ENCODE measurements at places on chromosomes 7 and 10.

DNA sequence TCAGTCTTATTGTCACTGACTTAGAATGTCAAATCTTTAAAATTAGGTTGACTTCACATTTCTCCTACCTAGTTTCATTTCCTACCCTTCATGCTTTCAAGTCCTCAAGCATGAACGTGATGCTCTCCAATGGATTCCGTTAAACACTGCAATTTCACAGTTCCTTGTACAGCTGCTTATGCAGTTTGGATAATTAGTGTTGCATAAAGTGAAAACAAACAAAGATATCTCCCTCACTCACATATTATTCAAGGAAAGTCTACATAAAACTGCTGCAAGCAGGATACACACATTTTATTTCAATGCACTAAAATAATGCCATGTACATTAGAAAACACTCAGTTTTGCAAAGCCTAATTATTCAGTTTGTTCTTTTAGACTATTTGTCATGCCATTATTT lies 214.0 kb downstream of the CRPPA start:
- DNase-seq, result no peak

GRCh38 chr7:13770305-13770704 lies 219.2 kb downstream of the ETV1 start:
- DNase-seq, result no peak

DNA sequence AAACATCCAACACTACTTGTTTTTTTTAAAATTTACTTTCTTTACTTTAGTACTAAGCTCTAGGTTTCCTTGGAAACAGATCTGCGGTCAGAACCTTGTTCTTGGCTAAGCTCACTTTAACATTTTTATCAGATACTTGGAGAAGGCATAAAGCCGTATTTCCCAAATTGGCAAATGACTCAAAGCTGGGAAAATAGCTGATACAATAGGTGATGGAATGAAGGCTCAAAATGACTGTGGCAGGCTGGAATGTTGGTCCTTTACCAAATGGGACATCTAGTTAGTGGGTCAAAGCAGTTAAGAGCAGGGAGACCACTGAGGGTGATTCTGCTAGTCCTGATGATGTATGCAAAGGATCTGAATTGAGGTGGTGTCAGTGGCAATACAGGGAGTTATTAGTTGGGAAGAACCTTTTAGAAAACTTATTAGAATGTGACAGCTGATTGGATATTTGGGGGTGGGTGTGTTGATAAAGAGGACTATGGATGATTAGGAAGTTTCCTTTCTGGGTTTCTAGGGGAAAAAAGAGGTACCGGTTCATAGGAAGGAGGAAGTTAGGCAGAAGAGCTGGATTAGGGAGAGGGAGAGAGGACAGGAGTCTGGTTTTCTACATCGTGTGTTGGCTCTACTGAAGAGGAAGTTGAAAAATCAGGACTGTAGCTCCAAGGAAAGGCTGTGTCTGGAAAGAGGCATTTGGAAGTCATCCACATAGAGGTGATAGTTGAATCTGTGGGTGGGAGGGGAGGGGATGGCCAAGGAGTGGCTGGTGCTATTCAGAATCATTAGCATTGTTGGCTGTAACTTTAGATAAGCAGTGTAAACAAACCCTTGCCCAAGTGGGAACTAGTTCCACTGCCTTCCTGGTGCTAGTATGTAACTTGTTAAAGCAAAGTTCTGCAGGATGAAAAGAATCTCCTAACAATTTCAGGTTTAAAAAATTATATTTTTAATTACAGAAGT lies 13.1 kb downstream of the PLCE1 start:
- DNase-seq, result no peak

GRCh38 chr10:67849331-67850011 lies 11.5 kb upstream of the DNAJC12 start:
- peak; percentile 73 for DNase-seq

DNA sequence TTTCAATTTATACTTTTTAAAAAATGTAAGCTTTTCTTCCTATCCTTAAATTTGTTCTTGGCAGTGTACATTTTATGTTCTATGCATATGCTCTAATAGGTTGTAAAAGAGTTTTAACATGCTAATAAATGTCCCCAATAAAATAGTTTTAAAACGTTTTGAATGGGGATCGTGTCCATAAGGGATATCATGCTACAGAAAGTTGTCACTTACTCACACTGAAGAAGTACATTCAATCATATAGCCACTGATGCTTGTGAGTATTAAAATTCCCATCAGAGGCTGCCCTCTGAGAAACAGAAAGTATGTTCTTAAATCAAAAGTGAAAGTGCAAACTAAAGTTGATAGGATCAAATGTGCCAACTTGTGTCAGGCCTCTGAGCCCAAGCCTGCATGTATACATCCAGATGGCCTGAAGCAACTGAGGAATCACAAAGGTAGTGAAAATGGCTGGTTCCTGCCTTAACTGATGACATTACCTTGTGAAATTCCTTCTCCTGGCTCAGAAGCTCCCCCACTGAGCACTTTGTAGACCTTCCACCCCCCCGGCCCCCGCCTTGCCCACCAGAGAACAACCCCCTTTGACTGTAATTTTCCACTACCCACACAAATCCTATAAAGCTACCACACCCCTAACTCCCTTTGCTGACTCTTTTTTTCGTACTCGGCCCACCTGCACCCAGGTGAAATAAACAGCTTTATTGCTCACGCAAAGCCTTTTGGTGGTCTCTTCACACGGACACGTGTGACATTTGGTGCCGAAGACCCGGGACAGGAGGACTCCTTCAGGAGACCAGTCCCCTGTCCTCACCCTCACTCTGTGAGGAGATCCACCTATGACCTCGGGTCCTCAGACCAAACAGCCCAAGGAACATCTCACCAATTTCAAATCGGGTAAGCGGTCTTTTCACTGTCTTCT lies 877 bp upstream of the NOD1 start:
- DNase-seq, result no peak

DNA sequence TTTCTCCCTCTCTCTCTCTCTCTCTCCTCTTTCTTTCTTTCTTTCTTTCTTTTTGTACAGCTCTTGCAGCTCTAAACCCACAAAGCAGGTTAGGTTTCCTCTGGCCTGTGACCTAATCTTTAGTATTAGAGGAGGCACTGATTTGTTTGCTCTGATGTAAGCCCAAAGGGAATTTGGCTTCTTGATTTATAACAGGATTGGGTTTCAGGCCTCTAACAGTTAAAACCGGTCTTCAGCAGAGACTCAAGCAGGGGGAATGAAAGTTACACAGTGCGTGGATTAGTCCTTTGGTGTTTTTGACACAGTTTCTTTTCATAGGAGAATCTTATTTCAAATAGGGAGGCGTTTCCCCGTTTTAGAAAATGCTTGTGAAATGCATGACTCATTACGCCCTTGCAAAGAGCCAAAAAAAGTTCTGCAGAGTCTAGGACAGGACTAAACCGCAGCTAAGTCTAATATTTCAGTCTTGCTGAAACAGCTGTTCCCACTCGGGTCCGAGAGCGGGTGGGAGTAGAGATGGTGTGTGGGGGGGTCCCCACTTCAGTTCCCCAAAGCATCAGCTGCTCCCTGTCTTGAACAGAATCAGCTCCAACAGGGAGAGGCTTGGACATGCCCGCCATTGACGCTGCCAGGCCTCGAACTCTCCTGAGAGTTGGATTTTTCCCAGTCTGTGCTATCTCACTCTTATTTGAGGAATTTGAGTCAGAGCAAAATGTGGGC lies 296.5 kb upstream of the PITRM1 start:
- DNase-seq, result no peak

GRCh38 chr10:84340187-84340586 lies 11.8 kb downstream of the CCSER2 start:
- DNase-seq, result no peak

GRCh38 chr7:36928311-36928710 lies 204.0 kb upstream of the AOAH start:
- DNase-seq, result no peak

GRCh38 chr7:41420421-41420820 lies 282.5 kb downstream of the INHBA start:
- DNase-seq, result no peak

DNA sequence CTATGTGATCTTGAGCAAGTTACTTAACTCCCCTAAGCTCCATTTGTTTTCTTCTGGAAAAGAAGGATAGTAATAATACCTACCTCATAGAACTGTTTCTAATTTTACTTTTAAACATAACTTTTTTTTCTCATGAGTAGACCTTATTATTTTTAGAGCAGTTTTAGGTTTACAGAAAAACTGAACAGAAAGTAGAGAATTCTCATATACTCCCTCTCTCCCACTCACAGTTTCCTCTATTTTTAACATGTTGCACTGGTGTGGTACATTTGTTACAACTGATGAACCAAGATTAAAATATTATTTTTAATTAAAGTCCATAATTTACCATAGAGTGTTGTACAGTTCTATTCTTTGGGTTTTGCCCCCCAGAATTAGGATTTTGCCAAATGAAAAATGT lies 221.3 kb upstream of the CSTF2T start:
- no peak for DNase-seq

DNA sequence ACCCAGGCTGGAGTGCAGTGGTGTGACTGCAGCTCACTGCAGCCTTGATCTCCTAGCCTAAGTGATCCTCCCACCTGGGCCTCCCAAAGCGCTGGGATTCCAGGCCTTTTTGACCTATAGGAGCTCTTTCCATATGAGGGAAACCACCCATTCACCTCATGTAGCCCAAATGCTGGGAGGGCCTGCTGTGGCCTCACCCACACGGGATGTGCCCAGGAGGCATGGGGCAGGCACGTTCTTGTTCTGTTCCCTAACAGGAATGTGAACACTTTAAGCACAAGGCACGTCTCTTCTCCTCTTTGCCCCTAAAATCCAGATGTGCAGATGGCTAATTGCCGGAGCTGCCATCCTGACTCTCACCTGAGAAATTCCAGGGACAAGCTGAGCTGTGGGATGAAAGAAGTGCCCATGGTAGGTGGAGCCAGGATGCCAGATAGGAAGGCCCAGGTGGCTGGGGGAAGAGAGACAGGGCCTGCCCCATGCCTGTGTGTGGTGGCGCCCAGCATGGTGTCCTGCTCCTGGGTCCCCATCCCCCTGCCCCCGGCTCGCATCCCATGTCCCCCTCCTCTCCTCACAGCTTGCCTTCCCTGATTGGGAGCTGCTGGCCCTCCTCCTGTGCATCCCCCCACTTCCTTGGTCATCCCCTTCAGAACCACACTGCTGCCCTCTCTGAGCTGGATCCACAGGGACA lies 17.3 kb downstream of the CAMK2B start:
- no peak for DNase-seq

- DNase-seq, result no peak
Observed at GRCh38 chr10:2252096-2252495, 514.8 kb upstream of the ADARB2 start.

DNA sequence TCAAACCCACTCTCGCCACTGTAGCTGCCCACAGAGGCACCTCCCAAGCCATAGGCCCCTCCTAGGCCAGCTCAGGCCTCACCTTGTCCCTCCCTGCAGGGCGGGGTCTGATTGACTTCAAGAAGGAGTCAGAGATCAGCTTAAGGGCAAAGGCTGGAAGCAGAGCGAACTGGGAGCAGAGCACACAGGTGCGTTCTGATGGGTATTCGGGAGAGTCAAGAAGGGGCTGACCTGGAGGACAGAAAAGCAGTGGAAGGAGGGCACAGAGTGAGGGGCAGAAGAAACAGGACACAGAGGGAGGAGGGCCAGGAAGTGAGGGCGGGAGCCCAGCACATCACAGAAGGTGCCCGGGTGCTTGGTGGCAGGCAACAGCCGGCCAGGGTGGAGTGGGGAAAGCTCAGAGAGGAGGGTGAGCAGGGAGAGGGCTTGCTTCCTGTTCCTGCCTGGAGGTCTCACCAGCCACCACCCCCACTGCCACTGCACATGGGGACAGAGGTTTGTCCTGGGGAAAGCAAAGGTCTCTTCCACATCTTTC lies at the start of gene AOC1:
Gene AOC1 (plus strand): TSS at position 147 of the 535 bp plus-strand sequence. CDS start 3,954 bp downstream, outside the sequence.
- no peak for DNase-seq

DNA sequence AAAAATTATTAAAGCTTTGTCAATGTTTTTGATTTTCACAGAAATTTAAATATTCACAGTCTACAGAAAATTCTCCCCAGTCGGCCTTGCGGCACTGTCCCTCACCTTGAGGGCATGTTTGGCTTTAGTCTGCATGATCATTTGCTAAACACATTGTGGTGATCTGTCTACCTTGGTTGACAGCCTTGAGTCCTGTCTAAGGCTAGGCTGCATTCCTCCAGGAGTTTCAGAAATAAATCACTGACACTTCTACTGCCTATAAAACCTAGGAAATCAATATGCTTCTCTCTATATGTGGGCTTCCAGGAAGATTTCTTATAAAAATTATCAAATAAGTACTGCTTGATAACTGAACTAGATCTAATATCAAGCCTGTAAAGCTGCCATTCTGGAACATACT lies 430.7 kb upstream of the GRM3 start:
- no peak for DNase-seq

DNA sequence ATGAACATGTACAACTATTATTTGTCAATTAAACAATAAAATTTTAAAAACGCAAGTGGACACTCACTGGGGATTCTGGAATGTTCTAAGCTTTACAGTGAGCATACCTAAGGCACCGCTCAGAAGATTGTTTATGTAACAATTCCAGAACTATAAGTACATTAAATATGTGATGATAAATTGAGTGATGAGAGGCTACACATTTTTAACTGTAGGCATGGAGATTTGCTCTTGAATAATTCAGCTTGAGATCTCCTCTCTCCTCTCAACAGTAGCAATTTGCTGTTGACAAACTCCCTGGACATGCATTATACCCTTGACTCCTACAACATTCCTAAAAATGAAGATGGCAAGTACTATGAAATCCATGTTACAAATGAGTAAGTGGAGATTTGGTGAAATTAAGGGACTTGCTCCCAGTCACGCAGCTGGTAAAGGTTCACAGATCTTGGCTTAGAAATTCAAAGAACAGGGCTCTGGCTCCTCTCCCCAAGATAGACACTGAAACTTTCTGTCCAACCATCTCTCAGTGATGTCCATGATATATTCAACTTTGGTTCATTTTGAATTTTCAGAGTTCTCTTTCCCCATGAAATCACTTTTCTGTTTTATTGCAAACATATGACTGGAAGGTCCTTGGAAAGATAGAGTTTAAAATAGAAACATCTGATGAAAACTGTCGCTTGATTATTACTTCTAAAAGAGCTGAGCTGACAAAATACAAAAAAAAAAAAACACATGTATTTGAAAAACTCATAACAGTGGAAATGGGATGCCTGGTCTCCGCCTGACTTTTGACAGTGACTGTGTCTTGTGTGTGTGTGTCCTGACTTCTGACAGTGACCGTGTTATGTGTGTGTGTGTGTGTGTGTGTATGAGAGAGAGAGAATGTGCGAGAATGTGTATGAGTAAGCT lies 488.3 kb downstream of the TNS3 start:
- DNase-seq, result no peak

GRCh38 chr10:91294134-91294906 lies 73.9 kb downstream of the PCGF5 start:
- DNase-seq, result no peak

DNA sequence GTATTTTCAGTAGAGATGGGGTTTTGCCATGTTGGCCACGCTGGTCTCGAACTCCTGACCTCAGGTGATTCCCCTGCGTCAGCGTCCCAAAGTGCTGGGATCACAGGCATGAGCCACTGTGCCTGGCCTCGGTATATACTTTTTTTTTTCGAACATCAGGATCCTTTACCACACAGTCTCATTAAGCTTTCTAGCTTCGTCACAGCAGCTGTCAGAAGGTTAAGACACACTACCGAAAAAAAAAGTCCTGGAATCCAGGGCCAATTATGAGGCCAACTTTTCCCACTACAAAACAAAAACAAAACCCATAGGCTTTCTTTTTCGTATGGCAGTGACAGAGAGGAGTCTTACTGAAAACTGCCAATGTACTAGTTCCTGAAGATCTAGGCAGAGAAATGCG lies 30.7 kb downstream of the ZC3HC1 start:
- DNase-seq, result no peak
